ENCODE measurements at places on chromosomes 16 and 17.

DNA sequence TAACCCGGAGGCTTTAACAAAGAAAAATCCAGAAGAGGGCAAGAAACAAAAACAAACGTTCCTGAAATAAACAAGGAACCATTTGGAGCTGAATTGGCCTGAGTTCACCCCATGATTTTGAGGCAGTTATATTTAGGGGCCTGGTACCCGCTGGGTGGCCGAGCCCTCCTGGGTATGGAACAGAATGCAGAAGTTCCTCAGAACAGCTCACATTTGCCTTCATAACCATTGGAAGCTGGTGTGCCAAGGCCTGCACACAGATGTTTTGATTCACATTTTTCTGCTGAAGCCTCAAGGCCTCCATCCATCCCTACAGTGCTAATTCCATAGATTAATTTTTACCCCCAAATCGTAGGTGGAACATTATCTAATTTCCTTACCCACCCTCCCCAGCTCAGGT lies 3.3 kb upstream of the ZFHX3 start:
- no peak for DNase-seq

DNA sequence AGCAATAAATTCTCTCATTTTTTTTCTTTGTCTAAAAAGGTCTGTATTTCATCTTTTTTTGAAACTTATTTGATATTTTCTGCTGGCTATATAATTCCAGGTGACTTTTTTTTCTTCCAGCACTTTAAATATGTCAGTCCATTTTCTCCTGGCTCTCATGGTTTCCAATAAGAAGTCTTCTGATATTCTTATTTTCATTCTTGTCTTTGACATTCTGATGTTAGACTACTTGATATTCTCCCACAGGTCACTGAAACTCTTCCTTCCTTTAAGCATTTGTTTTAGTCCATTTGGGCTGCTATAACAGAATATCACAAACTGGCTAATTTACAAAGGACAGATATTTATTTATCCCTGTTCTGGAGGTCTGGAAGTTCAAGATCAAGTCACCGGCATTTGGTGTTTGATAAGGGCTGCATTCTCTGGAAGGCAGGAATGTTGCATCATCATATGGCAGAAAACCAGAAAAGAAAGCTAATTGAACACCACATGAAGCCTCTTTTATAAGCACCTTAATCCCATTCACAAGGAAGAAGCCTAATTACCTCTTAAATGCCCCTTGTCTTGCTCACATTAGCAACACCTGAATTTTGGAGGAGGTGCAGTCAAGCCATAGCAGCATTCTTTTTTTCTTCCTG lies 242.1 kb upstream of the TNRC6C start:
- no peak for DNase-seq

- DNase-seq, result no peak
Observed at GRCh38 chr16:5176505-5176904, 78.9 kb upstream of the EEF2KMT start.

DNA sequence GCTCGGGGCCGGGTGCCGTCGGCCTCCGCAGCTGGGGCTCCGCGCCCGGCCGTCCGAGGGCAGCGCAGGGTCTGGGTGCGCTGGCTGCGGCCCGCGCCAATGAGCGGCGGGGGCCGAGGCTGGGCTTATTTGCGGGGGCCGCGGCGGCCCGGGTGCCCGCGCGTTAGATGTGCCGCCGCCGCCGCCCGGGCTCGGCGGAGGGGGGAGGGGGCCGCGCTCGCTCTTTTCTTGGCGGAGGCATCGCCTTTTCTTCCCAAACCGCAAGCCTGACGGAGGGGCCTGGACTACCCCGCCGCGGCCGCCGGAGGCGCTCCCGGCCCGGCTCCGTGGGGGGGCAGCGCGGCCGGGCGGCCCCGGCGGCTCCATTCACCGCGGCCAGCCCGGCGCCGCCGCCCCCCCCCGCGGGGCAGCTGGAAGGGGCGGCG lies at the start of gene NOTUM:
TSS of gene NOTUM (minus strand) at position 101 of the 425 bp plus-strand sequence. CDS start 278 bp downstream, outside the sequence.
- no peak for DNase-seq

DNA sequence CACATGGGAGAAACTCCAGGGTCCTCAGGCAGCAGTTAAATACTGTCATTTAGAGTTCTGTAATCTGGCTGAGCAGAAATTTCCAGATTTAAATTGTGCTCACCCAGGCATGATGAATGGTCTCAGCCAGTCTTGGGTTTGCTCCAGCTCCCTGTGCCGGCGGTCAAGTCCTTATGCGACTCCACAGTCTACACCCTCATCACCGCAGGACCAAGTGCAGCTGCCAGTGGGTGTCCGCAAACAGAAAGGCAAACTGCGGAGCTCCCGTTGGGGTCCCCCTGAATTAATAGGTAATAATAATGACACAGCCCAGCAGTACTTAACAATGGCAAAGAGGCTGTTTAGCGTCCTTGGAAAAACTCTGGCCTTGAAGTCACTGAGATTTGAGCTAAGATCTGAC lies 3.9 kb upstream of the CACNG4 start:
- no peak for DNase-seq

- no peak for DNase-seq
Observed at GRCh38 chr17:69828087-69828486, 246.9 kb upstream of the KCNJ16 start.

DNA sequence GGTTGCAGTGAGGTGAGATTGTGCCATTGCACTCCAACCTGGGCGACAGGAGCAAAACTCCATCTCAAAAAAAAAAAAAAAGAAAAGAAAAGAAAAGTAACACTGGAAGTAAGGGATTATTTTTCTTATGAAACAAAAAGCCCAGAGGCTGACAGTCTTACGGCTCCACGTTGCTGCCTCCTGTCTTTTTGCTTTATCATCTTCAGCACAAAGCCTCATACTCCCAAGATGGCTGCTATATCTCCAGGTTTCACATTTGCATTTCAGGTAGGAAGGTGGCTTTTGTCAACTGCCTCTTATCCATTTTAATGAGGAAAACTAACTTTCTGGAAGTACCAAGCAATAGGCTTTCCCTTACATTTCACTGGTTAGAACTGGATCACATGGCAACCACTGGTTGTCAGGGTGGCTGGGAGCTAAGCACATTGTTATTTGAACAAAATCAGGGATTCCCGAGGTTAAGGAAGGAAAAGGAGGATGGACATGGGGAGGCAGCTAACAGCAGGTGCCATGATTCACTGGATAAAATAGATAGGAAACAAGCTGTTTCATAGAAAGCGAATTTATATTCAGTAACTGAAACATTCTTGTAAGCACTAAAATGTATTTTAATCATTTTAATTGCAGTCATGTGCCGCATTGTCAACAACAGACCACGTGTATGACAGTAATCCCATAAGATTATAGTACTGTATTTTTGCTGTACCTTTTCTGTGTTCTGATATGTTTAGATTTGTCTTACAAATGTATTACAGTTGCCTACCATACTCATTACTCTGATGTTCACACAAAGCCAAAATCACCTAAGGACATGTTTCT lies 58.6 kb downstream of the KSR1 start:
- no peak for DNase-seq

GRCh38 chr16:52573365-52574299 lies 26.7 kb upstream of the TOX3 start:
- no peak for DNase-seq

GRCh38 chr16:1923299-1924034 lies 5.3 kb upstream of the HS3ST6 start:
- DNase-seq, result no peak

DNA sequence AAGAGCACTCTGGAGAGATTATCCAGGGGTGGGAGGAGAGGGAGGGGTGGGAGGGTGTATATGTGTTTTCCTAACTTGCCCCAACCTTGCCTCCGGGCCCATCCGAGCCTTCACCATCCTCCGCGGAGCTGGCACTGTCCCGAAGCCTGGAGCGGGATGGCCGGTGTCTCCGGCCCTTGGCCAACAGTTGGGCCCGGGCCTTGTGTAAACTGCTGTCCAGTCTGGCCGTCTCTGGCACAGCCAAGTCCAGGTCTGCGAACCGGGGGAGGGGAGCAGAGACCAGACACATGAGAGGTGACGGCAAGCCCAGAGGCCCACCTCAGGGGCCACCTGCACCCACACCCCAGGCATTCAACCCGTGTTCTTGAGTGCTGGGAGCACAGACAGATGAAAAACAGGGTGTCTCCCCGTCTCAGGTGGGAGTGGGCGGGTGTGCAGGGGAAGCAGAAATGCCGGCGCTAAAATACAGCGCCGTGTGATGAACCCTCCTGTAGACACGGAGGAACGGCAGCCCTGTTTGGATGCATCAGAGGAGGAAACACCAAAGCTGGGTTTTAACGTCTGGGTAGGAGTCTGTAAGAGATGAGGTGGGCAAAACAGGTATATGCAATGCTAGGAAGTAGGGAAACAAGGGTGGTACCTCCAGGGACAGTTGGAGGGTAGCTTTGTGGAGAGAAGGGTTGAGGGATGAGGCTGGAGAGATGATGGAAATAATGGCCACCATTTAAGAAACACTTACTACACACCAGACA lies 11.7 kb downstream of the SAMD14 start:
- DNase-seq, result no peak

DNA sequence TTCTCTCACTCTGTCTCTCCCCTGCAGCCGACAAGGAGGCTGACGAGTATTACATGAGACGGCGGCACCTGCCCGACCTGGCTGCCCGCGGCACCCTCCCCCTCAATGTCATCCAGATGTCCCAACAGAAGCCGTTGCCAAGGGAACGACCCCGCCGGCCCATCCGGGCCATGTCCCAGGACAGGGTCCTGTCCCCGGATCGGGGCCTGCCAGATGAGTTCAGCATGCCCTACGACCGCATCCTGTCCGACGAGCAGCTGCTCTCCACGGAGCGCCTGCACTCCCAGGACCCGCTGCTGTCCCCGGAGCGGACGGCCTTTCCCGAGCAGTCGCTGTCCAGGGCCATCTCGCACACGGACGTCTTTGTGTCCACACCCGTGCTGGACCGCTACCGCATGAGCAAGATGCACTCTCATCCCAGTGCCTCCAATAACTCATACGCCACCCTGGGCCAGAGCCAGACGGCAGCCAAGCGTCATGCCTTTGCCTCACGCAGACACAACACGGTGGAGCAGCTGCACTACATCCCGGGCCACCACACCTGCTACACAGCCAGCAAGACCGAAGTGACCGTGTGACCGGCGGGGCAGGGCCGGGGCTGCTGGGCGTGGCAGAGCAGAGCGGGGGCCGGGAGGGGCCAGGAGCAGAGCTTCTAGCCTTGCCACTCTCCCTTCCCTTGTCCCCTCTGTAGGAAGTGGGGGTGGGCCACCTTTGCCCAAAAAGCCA lies 40.4 kb upstream of the DNAH9 start:
- DNase-seq, result no peak

DNA sequence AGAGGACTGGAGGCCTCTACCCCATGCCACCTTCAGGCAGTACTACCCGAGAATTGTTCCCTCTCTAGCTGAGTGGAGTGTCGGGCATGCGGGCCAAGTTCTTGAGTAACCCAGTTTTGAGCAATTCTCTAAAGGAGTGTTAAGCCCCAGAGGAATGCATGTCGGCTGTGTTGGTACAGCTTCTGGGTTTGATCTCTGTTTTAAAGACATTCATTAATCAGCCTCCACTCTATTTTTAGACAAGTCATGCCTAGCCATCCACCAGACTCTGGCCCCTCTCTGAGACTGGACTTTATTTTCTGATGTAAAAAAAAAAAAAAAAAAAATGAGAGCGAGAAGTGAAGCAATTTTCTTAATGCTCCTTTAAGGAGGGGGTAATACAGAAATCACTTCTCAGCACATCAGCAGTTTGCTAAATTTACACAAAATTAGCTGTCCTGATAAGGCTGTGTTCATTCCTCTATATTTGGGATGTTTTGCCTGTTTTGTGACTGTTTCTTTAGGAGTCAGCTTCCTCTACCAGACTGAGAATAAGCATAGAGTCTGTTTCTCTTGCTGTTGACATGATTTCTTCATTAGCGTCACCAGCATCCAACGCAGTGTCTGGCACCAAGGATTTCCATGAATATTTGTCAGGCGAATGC lies 88.7 kb downstream of the AXIN2 start:
- no peak for DNase-seq

GRCh38 chr16:86521236-86522197 lies 11.2 kb downstream of the FOXF1 start:
- no peak for DNase-seq

GRCh38 chr17:1535737-1536136 lies 19.3 kb upstream of the INPP5K start:
- DNase-seq, result no peak

- DNase-seq, result no peak
Observed at GRCh38 chr16:79131321-79132075, 469.0 kb downstream of the MAF start.

GRCh38 chr16:31052114-31052513 lies 18.8 kb downstream of the STX4 start:
- DNase-seq, result no peak

DNA sequence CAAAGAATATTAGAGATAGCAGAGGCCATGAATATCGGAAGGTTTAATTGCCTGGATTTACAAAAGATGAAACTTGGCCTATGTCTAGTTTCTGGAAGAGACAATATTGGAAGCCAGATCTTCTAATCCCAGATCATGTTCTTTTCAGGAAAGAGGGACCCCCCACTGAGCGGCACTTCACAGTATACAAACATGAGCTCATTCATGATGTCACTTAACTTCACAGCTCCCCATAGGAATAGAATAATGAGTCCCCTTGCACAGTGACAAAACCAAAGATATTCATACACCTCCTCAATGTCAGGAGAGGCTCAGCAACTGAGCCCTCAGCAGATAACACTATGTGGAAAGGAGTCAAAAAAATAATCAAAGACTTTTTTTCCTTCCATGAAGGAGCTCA lies 147.5 kb downstream of the CDH11 start:
- no peak for DNase-seq

DNA sequence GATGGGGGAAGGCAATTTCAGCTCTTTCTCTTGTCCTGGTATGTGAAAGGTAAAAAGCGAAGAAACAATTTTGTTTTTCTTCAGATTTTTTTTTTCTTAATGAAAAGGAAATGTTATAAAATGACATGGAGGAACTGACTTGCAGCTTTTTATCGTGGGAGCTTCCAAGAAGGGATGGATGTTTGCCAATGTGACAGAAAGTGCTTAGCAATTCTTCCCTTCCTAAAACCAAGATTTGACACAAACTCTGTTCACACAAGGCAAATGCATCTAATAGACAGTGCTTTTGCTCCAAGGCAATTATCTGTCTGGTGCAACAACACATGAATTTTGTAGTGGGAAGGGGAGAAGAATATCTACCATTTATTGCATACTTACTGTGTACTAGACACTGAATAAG lies 988.5 kb downstream of the CDH11 start:
- DNase-seq, result no peak

GRCh38 chr17:43967251-43967875 lies 13.6 kb upstream of the PYY start:
- no peak for DNase-seq

DNA sequence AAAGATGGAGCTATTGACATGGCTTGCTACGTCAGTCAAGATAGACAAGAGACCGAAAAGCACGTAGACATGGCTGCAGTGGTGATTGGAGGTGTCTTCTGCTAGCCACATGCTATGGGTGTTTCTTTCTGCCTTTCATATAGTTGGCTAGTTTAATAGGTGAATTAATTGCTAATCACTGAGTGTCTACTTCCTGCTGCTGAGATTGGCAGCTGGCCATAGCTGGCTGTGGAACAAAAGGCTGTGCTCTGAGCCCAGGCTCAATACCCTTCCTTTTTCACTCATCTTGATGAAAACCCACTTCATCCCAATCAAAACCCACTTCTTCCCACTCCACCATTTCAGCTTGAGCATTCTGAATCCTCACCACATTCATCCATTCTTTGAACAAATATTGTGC lies 221.4 kb upstream of the MAF start:
- DNase-seq, result no peak

All from stimulated activated CD4-positive, alpha-beta T cell treated with anti-CD3 and anti-CD28 coated beads, Interleukin-12 subunit alpha, Interleukin-12 subunit beta, amount 100 ng/mL, for 24 hours (primary cell).